ENCODE measurements at places on chromosomes 5 and 9.

- no peak for DNase-seq
Measured at GRCh38 chr5:15704397-15704947, 204.5 kb downstream of the FBXL7 start.

DNA sequence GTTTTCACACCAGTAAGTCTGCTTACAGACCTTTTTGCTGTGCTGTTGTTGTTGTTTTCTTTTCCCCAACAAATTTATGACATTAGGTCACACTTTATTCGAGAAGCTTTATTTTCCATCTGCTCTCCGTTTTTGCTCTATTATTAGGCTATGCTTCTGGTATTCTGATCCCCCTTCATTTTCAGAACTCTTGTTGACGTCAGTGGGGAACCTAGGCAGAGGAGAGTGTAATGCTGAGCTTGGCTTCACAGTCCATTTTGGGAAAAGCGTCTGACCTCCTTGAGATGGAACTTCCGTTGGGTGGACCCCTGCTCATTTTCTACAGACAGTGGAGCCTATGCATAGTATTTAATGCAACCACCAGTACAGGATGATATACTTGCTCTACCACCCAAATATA, 387.9 kb upstream of the MEF2C start:
- no peak for DNase-seq

GRCh38 chr9:87081503-87081902, 134.2 kb upstream of the GAS1 start:
- no peak for DNase-seq

DNA sequence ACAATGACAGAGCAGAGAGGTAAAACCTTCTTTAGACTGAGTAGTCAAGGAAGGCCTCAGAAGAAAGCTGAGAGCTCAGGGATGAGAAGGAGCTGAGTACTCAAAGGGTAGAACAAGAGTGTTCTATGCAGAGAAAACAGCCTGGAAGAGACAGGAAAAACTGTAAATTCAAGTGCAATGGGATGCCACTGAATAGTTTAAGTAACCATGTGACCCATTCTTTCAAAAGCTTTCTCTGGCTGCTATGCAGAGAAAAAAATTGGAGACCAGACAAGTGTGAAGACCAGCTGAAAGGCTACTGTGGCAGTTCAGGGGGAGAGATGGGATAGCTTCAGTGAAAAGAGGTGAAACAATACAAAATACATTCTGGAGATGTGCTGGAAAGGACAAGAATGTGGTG, 61.3 kb upstream of the RNF38 start:
- no peak for DNase-seq

DNA sequence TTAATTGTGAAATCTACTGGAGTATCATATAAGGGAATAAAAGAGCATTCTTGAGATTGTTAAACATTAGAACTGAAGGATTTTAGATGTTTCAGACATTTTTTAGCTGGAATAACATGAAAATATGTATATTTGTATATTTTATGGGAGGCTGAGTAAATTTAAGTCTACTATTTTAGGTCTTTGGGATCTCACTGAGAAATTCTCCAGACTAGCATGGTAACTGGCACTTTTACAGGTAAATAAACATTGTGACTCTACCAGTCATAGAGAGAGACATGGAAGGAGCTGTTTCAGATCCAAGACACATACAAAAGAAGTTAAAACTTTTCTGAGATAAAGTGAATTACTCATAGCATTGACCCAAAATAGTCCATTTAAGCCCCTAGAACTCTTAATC, 59.4 kb downstream of the NDUFAF2 start:
- no peak for DNase-seq

- DNase-seq, result no peak
Measured at GRCh38 chr9:111001526-111001925, 36.7 kb downstream of the LPAR1 start.

DNA sequence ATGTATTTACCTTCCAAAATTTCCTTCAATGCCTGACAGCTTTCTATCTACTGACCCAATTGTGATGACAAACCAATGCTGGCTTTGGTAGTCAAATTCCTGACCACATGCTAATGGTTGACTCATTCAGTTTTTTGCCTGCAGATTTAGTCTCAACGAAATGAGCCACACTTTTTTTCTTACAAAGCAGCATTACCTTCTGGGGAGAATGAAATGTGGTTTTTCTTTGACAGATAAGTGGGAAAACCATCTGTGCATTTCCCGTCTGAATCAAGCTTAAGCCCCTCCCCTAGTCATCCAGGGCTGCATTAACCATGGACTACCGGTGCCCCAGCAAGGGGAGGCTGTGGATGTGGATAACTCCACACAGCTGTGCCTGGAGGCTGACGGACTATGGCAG, 99.6 kb upstream of the TAF11L2 start:
- no peak for DNase-seq

DNA sequence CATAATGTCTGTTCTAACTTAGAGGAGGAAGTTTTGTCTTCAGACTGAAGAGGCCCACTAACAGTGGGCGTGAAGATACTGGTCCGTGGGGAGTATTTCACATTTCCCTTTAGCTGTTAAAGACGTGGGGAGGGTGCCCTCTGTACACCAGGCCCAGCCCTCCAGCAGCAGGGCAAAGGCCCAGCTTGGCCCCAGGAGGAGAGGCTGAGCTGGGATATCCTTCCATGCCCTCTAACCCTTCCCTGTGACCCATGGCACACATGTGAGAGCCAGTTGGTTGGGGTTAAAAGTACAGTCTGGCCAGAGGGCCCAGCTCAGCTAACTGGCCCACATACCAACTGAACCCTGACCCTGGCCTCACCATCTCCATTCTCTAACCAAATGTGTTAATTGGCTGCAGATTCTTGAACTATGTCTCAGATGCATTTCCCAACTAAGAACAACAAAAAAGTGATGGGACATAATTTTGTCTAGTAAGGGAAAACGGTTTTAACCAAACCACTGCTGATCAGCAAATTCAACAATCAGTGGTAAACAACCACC, 74.4 kb downstream of the LHFPL2 start:
- DNase-seq, result no peak

GRCh38 chr5:60597572-60598320, 102.2 kb downstream of the DEPDC1B start:
- no peak for DNase-seq

DNA sequence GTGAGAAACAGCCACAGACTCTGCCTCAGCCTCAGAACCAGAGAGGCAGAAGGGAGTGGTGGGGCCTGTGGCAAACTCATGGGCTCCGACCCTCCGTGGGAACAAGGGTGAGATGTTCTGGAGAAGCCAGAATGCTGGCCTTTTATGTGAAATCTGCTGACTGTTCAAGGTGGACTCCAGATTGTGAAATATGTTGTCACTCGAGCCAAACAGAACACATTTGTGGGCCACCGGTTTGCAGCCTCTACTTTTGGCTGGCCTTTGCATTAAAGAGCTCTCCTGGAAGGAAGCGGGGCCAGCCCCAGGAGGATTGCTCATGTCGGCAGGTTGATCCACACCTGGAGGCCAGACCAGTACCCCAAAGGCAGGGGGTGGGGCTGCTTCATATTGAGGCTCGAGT, 62.4 kb downstream of the ERGIC1 start:
- DNase-seq, result no peak

- DNase-seq, result no peak
Measured at GRCh38 chr9:69605406-69605805, 66.8 kb downstream of the APBA1 start.

DNA sequence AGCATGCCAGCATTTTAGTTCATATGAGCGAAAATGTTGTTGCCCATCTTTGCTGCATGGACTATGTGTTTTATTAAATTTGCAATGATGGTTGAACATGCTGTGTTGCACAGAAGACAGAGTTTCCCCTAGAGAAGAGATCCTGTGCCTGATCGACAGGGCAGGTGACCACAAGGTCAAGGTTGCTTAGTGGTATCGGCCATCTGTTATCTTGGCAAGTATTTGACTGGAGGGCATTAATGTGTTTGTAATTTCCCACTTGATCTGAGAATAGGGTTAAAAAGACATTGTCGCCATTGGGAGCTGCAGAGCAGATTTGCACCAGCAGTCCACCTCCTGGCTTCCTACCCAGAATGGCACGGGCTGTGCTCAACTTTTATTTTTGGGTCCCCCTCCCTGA, 1523.6 kb upstream of the WWC1 start:
- no peak for DNase-seq

- DNase-seq, result no peak
Measured at GRCh38 chr5:170301981-170302652, 4.5 kb upstream of the LCP2 start.

- no peak for DNase-seq
Measured at GRCh38 chr9:96048104-96048955, 172.8 kb downstream of the ERCC6L2 start.

DNA sequence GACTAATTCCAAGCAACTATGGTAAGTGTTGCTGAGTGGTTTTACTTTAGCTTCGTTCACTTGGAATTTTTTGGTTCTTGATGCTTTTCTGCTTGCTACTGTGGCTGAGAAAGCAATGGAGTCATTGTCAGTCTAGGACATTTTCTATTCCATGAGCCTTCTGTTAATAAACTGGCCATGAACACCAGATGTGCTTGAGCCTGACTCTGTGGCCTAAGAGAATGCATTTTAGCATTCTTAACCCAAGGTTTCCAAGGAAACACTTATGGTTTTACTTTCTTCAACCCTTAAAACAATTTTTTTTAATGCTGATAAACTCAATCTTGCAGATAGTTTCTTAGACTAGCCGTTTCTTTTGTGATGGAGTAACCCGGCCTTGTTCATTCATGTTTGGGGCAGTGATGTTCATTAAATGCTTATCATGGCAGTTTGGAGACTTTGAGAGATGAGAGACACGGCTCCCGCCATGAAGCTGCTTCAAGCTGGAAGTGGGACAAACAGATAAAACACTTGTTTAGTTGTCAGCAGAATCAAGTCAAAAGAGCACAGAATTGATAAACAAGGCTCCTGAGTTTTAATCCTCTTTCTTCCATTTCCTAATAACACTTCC, 42.4 kb downstream of the OSTF1 start:
- no peak for DNase-seq

GRCh38 chr9:114513055-114513958, 8.0 kb upstream of the WHRN start:
- DNase-seq, result no peak

- no peak for DNase-seq
Measured at GRCh38 chr5:73814233-73814846, 188.3 kb downstream of the ARHGEF28 start.

- DNase-seq, result no peak
Measured at GRCh38 chr5:60687927-60688720, 11.8 kb downstream of the DEPDC1B start.

- no peak for DNase-seq
Measured at GRCh38 chr9:96875461-96876142, 21.3 kb upstream of the ZNF782 start.
